KG1 (cell line): ENCODE measurements at places on chromosomes 6 and 20.

DNA sequence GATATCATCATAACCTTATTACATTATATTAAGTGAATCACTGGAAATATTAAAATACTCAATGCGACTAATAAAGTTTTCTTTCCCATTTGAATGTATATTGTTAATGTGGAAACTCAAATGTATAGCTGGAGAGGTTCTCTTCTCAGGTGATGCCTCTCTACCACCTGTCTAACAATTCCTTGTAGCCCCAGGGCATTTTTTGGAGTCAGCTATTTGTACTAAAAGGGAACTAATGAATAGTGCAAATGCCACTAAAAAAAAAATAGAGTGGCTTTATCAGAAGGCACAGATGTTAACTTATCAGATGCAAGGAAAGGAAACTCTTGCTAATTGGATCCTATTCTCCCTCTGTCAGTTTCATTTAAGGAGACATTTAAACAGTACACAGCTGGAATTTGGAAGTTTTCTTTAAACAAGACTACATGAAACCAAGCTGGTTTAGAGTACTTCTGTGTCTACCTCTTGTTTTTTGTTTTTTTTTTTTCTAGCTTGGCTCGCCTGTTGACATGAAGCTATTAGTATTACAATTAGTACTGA lies 897.0 kb upstream of the SLC35B3 start:
- no peak for DNase-seq

- no peak for DNase-seq
Measured at GRCh38 chr6:98847779-98848538, 13.6 kb downstream of the POU3F2 start.

DNA sequence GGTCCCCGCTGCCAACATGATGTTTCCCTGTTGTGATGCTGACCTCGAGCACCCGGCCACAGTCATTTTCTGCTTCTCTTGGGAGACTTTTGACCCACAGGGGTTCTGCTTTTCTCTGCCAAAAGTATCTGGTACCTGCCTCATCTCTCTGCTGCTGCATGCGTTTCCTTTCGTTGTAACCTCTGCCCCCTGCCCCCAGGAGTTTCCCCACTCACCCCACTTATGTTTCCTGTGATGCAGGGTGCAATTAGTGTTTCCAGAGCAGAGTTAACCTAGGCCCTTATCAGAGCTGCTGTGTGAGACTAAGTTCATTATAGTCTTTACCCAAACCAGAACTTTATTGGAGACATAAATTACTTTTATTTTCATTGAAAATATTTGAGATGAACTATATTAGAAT lies 65.2 kb upstream of the EDN3 start:
- no peak for DNase-seq

GRCh38 chr6:24836109-24836508 lies 37.4 kb upstream of the ARMH2 start:
- no peak for DNase-seq

- DNase-seq = no peak
Measured at GRCh38 chr6:98724537-98724936, 109.8 kb upstream of the POU3F2 start.

GRCh38 chr20:41691443-41691842 lies 73.3 kb upstream of the CHD6 start:
- DNase-seq = no peak

- DNase-seq = no peak
Measured at GRCh38 chr6:71035871-71036270, 79.0 kb upstream of the B3GAT2 start.

DNA sequence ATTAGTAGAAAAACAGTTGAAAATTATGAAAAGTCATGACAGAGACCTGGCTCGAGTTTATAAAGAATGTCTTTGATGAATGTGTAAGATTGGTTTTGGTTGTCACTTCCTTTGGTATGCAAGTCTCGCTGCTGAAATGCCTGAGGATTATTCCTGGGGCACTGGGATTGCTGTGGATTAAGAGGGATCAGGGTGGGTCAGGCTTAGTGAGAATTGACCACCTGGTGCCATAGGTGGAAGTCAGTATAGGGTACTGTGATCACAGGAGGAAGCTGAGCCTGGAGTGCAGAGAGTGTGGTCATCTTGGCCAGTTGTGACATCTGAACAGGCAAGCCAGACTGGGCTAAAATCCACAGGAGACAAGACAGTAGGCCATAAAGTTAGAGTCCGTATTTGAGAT lies 34.9 kb downstream of the CEP43 start:
- DNase-seq = no peak
